ENCODE measurements at places on chromosomes 2 and 18.

GRCh38 chr2:195818526-195818925 lies 161.5 kb downstream of the SLC39A10 start:
- DNase-seq: no peak

DNA sequence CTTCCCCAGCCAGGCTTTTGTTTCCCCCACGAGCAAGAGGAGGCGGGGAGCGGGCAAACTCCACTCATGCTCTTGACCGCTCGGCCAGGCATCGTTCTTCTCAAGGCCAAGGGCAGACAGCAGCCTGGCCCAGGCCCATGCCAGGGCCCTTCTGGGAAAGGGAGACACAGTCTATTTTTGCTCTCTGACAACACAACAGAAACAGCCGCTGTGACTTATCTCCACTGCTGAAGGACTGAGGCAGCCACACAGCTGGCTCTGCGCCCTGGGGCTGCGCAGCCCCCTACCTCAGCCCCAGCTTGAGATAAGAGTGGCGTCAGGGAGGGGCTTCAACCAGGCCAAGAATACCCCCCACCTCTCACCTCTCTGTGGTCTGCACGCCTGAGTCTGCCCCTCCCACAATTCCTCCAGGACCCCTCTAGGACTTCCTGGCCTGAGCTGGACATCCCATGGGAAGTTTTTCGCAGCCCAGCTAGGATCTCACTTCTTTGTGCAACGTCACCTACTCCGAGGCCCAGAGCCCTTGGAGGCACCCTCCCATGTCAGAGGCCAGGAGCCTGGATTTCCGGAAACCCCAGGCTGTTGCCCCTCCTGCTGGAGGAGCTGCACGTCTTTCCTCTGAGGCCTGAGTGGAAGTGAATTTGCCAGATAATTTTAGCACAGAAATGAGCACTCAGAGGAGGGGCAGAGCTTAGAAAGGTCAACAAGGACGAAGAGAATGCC lies 118.9 kb upstream of the OTOS start:
- no peak for DNase-seq

GRCh38 chr2:113039719-113040118 lies 12.9 kb downstream of the IL36B start:
- DNase-seq: no peak

DNA sequence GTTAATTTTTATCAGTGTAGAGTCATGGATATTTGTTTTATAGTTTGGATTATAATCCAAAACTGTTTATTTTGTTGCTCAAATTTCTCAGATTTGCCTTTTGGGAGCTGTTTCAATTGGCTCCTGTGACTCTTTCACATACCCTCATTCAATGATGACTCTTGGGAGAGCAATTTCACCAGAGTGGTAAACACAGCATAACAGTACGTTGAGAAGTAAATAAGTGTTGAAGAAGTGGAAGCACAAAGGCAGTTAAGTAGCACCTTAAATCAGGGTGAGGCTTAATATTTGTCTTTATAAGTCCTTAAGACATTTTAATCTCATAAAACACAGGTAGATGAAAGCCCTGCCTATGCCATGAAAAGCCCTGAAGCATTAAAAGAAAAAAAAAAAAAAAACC lies 17.1 kb upstream of the SLC39A10 start:
- DNase-seq: no peak

DNA sequence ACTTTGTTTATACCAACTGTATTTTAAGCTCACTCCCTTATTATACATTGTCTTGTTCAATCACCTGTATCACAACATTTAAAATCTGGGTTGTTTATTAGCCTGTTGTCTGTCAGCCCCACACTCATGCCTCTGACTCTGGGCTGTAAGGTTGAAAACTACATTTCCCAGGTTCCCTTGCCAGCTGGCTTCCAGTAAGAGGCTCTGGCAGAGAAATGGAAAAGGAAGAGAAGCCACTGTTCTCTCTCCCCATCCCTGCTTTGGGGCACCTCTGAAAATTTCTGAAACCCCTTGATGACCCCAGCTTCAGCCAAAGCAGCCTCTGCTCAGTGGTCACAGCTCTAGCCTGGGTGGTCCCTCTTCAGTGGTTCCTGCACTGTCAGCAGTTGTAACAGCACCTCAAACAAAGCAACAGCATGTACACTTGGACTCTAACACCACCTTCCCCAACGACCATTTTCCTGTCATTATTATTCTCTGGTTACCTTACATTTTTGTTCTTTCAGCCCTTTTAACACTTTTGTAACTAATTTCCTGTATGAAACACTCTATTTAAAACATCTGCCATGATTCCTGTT lies 108.9 kb upstream of the LGALSL start:
- no peak for DNase-seq

- DNase-seq: no peak
These were observed 1.2 kb downstream of the LRP2 start for GRCh38 chr2:169360984-169361705.

DNA sequence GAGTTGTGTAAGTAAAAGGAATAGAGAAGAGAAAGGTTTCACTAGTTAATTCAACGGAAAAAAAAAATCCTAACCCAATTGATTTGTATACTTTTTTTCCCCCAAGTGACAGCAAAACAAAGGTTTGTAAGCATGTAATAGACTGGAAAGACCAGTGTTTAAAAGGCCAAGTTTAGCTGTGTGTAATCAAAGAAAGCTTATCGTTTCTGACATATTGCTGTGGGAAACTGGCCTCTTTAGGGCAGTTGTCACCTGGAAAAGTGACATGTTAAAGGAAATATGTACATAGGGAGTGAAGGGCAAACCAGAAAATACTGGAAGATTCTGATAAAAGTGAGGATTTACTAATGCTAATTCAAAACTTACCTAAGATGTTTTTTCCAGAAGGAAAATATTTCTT lies 45.9 kb upstream of the EPHA4 start:
- DNase-seq: no peak

DNA sequence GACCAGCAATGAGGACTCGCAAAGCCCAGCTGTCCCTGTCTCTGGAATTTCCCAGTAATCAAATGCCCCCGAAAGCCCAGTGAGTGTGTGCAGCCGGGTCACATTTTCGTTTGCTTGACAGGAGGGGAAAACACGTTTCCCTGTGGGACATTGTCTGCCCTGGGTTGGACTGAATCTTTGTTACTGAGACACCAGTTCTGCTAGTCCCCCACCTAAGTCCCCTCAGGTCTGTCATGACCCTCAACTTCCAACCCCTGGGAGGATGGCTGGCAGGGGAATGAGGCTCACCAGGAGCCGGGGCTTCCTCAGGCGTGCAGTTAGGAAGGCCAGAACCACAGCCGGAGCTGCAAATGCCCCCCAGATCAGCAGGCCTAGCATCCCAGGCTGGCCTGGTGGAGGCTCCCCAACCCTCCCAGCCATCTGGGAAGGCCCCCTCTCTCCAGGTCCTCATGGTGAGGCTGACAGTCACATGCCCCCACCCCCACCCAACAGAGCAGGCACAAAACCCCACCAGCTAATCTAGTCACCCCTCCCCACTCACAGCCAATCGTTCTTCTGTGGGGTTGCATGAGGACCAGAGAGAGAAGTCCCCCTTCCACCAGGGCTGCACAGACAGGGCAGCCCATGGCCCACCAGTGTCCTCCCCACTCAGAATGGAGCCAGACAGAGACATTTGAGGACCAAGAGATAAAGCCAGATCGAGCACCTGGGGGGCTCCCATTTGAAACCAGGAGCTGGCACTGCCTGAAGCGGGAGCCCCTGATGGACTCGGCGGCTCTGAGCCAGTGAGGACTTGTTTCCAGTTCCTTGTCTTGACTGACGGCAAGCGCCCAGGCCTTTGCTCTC lies 33.6 kb downstream of the CYP26B1 start:
- DNase-seq: no peak

- no peak for DNase-seq
These were observed 155.3 kb upstream of the MYO3B start for GRCh38 chr2:170022692-170023091.

DNA sequence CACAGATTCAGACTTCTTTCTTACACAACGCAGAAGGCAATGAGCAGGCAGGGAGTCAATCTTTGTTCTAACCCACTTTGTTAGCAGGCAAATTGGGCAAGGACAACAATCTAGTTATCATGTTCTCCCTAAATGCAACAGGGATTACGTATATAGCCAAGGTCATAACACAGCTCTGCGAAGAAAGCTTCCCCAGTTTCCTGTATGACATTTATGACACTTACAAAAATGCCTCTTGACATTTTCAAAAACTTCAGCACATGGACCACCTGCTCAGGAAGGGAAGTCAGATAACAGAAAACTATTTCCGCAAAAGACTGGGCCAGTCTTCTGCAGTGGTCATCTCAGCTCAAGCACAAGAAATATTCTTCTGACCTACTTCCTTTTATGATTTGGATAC lies 106.1 kb downstream of the IRS1 start:
- no peak for DNase-seq
